ENCODE measurements at places on chromosomes 6 and 20.
A peak's percentile ranks its signal among the peaks of the same experiment; 100 is the strongest.

GRCh38 chr6:24909241-24910216, 26.2 kb downstream of the RIPOR2 start:
- no peak for DNase-seq

GRCh38 chr6:53735896-53736295, 58.9 kb upstream of the LRRC1 start:
- no peak for DNase-seq

GRCh38 chr20:9686866-9687265, 152.0 kb downstream of the PAK5 start:
- DNase-seq = no peak

DNA sequence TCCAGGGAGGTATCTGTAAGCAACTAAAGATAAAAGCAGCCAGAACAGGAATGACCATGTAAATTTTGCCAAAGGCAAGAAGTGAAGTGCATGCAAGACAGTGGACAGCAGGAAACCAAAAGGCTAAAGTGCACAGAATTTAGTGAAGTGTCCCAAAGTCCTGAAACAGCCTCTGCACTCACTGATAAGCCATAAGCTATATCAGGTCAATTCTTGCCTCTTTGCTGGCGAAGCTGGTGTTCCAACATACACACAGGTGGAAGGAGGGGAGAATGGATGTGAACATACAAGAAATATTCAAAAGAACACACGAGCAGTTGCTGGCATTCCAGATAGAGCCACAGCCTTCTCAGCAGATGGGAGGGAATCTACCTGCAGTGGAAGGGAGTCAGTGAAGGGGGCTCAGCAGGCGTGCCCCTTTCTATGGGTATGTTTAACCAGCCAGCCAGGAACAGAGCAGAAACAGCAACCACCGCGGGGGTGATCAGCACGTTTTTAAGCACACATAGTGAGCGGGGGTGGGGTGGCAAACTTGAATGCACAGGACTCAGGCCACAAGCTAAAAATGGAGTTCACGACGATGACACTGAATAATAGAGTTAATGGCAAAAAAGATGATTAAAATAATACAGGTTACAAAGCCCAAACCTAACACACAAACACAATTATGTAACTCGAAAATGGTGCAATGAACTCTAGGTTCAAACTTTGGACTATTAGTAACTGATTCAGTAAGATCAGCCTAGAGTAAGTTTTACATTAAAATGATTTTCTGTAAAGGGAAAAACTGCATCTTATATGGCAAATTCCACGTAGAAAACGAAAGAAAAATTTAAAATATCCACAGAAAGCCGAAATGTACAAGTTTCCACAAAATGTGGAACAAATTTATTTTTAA, 1.2 kb downstream of the ECI2 start:
- DNase-seq = peak; percentile 22

DNA sequence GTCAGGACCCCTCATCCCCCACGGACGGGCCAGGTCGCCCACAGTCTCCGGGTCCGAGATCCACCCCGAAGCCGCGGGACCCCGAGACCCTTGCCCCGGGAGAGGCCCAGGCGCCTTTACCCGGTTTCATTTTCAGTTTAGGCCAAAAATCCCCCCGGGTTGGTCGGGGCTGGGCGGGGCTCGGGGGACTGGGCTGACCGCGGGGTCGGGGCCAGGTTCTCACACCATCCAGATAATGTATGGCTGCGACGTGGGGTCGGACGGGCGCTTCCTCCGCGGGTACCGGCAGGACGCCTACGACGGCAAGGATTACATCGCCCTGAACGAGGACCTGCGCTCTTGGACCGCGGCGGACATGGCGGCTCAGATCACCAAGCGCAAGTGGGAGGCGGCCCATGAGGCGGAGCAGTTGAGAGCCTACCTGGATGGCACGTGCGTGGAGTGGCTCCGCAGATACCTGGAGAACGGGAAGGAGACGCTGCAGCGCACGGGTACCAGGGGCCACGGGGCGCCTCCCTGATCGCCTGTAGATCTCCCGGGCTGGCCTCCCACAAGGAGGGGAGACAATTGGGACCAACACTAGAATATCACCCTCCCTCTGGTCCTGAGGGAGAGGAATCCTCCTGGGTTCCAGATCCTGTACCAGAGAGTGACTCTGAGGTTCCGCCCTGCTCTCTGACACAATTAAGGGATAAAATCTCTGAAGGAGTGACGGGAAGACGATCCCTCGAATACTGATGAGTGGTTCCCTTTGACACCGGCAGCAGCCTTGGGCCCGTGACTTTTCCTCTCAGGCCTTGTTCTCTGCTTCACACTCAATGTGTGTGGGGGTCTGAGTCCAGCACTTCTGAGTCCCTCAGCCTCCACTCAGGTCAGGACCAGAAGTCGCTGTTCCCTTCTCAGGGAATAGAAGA, 978 bp downstream of the HLA-A start:
- peak; percentile 50 for DNase-seq

GRCh38 chr6:38822963-38823362, 107.9 kb downstream of the DNAH8 start:
- no peak for DNase-seq

- no peak for DNase-seq
These were observed 298.8 kb downstream of the FOXA2 start for GRCh38 chr20:22285555-22285954.

GRCh38 chr6:42756722-42757121, 10.8 kb upstream of the TBCC start:
- no peak for DNase-seq

GRCh38 chr20:62149532-62150309, 6.2 kb downstream of the SS18L1 start:
- DNase-seq = no peak

DNA sequence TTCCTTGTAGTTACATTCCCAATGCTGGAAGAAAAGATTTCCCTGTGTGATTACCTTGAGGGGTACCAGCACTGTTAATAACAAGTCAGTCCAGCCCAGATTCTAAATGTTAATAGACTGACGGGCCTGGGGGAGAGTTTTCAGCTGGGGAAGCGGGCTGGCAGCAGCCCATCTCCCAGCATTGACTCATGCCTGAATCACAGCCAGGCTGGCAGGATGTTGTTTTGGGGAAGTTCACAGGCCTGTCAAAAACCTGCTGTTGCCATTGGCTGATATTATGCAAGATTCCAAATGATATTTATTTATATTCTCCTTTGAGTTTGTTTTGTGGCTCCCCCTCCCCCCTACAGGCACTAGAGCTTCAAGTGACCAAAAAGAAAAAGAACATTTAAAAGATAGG, 213.9 kb upstream of the CNR1 start:
- no peak for DNase-seq

DNA sequence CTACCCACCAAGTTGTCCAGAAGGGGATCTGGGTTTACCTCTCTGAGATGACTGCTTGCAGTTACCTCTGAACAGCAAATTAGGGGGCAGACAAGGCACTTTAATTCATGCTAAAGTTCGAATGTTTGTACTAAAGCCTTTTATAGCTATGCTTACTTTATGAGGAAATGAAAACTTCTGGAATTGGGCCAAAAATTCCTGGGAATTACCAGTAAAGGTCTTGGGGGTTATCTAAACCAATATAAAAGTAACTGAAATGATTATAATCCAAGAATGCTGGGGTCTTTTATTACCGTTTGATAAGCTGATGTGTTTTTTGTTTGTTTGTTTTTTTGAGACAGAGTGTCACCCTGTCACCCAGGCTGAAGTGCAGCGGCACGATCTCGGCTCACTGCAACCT, 7.9 kb upstream of the LZTS3 start:
- DNase-seq = no peak

DNA sequence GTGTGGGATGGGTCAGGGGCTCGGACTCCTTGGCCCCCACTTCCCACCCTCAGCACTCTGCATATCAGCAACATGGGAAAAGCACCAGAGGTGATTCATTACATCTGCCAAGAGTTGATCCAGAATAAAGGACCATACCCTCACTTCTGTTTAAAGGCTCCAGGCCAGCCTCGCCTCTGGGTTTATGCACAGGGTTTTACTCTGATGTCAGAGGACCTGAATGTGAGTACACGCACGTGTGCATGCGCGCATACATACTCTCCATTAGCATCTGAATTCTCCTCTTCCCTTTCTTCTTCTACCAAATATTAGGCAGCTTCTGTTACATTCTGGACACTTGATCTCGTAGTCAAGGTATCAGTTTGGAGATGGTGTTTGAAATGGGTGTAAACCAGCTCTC, 114.7 kb upstream of the SPTLC3 start:
- DNase-seq = no peak

- DNase-seq = peak; percentile 60
These were observed 43.1 kb upstream of the ZNF831 start for GRCh38 chr20:59120491-59120890.

DNA sequence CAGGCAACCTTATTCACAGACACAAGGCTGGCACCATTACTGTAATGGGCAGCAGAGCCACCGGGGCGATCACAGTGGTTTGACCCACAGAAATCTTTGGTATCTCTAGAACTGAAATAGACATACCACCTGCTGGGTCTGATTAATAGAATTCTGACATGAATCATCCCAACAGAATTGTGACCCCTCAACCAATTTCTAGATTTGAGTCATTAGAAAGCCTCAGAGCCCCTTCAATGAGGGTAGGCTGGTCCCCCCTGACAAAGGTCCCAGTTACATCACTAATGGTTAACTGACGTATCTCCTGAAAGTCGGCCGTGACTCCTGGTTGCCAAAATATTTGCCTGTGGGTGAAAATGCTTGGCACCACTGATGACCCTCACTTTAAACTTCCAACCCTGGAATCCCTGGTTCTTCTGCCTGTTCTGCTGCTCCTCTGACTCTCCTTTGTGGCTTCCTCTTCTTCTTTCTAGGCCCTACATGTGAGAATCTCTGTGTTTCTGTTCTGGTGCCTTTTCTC, 124.9 kb upstream of the ARID1B start:
- no peak for DNase-seq

- DNase-seq = no peak
These were observed 525 bp downstream of the PNRC1 start for GRCh38 chr6:89081129-89081422.

- no peak for DNase-seq
These were observed 19.4 kb downstream of the ERGIC3 start for GRCh38 chr20:35561268-35561667.

Data from activated T-cell treated with anti-CD3 and anti-CD28 coated beads, Interleukin-2, amount 50 U/mL, for 72 hours (primary cell).